ENCODE measurements at places on chromosomes 16 and 17.

DNA sequence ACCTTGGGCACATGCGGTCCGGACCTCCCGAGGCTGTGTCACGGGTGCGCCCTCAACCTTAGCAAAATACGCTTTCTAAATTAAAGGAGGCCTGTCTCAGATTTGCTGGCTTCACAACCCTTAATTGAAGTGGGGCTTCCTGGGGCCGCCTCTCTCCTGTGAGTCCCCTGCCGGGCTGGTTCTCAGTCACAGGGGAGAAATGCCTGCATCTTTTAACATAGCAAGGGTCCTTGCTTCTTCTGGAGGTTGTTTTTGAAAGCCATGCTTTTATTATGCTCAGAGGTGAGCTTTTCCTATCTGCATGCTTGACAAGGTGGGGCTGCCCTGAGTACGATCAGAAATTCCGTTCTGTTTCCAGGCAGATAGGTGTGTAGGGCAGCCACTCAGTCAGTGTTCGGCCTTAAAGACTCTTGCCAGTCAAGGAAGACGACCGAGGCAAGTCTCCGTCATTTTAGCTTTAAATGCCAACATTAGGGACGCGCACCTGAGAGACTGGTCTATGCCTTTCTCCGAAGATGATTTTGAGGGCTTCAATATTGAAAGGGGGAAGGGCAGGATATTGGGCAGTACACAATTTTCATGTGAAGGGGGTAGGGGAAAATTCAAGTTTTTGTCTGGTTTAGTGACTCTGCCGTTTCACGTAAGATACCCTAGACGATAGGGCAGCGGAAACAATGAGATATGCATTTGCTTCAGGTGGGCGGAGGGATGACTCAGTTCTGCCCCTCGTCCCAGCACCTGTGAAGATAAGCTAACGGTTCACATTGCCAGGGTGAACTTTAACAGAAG lies 5.5 kb upstream of the SLC7A5 start:
- DNase-seq, result no peak

- DNase-seq, result no peak
These were observed 18.4 kb downstream of the MT1X start for GRCh38 chr16:56700631-56701030.

GRCh38 chr16:6105115-6105514 lies 1007.5 kb upstream of the EEF2KMT start:
- DNase-seq, result no peak

DNA sequence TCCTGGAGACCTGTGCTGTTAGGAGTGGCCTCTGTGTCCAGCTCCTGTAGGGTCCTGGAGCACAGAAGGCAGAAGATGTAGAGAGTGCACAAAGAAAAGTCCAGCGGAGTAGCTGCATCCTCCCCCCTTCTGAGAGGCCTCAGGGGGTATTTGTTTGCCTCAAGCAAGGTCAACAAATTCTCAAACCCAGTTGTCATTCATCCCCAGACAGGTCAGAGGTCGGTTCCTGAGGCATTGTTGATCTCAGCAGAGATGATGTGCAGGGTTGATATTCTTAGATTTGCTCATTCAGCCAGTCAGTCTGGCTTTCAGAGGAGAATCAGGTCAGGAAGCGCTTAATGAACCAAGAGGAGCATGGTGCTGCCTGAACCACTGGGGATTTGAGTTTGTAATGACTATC lies 8.3 kb upstream of the RBFOX1 start:
- no peak for DNase-seq

GRCh38 chr16:7315813-7316212 lies 16.8 kb upstream of the RBFOX1 start:
- no peak for DNase-seq

DNA sequence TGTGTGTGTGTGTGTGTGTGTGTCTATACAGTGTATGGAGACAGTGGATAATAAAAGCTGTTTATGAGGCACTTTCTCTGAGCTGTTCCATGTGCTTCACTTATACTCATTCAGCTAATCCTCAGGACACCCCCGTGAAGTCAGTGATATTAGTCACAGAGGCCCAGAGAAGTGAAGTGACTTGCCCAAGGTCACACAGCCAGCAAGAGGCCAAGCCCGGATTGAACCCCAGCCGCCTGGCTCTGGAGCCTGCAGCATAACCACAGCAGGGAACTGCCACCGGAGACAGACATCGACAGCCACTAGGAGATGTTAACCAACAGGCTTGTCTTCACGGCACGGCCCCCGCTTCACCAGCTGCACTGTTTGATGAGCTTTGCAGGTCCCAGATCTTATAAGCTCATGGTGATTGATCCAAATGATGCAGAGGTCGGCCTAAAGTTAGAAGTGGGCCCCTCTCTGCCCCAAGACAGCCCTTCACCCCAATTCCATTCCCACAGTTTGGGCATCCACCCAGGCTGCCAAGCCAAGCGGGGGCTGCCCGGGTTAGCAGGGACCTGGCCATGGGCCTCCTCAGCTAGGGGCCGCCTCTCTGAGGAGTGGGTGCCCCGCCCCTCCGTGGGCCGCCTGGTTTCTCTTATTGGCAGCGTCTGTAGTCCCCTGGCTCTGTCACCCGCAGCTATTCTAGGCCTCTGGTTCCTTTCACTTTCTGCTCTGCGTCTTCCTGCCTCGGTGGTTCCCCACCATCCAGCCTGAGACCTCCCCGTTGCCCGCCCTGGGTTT lies 30.9 kb downstream of the SOCS1 start:
- DNase-seq, result no peak

DNA sequence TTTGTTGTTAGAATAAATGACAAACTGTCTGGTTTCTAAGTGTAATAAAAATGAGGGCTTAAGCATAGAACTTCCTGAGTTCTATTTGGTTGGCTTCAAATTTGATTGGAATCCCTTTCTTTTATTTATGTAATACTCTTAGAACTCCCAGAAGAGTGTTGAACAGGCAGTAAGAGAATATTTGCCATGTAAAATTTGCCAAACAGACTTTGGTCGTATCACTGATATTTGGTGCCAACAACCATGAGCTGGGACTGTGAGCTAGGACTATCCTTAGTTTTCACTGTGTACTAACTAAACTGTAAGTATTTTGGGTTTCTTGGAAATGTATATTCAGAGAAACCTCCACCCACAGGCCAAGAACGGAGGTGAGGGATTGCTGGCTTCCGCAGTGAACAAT lies 971.2 kb upstream of the SOX9 start:
- no peak for DNase-seq

- no peak for DNase-seq
These were observed 106.7 kb upstream of the SDK2 start for GRCh38 chr17:73750975-73751374.

DNA sequence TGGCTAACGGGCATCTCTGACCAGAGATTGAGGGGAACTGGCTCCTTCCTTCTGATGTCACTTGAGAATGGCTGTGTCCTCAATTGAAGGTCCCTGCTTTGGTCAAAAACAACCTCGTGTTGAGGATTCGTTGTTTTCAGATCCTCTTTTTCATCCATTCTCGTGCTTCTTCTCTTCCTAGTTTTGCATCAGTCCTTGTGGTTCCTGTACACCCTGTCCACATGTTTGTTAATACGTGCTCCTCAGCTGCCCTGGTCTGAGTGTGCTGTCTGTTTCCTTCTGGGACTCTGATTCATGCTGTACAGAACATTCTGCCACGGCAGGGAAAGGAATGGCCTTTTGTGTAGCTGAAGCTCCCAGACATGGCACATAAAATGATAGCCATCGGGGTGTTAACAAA lies 863.2 kb upstream of the GOT2 start:
- DNase-seq, result peak; percentile 17

- peak; percentile 85 for DNase-seq
These were observed 85.9 kb downstream of the SNX29 start for GRCh38 chr16:12062343-12063003.

DNA sequence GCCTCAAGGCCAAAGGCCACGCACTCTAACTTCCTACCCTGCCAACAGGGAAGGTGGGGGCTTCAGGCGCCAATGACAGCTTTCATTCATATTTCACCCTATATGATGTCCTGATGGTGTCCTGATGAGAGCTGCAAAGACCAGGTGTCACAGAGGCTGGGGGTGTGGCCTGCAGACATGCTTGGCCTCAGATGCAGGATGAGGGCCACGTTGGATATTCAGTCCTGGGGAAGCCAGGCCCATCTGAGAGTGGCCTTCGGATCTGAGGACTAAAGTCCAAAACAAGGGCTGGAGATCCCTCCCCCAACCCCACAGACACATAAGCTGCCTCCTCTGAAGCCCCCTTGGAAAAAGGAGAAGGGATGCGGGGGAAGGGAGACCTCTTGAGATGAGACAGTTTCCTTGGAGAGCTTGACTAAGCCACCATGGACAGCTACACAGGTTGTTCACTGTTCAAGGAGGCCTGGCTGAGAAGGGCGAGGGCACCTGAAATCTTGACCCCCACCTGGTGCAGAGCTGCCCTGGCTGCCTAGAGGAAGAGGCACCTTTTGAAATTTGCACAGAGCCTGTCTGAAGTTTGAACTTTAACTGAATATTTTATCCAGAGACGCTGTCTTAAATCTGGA lies 24.3 kb upstream of the GSG1L start:
- no peak for DNase-seq

- no peak for DNase-seq
These were observed 6.2 kb downstream of the MPP2 start for GRCh38 chr17:43900858-43901754.

DNA sequence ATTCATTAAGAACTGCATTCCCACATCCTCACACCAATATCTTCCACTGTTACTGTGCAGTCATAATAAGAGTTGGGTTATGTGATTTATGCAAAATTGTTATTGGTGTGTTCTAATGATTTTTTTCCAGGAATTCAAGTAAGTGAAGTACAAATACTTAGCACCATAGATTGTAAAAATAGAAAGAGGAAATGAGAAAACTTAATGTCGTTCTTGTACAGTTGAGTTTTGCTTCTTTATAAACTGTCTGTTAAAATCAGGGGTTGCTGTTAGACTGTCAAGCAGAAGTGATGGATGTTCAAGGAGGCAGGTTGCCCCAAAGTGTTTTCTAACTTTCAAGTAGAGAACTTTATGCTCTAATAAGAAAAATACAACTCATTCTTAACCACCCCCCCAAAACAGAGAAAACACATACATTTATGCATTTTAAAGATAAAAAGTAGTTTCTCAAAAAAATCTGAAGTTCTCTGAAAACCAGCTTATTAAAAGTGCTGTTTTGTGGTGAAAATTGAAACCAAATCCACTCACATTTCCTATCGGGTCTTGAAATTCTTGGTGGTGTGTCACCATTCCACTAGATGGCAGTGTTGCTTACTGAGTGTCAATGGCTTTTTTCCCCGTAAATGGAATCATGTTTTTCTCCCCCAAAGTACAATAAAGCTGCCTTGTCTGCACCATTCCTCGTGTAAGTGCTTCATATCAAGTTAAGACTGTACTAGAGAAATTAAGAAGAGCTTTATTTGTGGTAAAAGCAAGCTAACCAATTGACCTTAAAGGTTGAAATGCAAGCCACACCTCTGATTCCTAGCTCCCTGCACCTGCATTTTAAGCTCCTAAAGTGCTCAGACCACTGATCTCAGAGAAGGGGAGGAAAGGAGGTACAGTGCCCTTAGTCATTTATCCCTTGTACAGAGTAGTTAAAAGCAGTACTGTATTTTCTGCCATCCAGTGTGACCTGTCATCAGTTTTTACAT lies 4.7 kb upstream of the IGSF6 start:
- DNase-seq, result peak; percentile 53

DNA sequence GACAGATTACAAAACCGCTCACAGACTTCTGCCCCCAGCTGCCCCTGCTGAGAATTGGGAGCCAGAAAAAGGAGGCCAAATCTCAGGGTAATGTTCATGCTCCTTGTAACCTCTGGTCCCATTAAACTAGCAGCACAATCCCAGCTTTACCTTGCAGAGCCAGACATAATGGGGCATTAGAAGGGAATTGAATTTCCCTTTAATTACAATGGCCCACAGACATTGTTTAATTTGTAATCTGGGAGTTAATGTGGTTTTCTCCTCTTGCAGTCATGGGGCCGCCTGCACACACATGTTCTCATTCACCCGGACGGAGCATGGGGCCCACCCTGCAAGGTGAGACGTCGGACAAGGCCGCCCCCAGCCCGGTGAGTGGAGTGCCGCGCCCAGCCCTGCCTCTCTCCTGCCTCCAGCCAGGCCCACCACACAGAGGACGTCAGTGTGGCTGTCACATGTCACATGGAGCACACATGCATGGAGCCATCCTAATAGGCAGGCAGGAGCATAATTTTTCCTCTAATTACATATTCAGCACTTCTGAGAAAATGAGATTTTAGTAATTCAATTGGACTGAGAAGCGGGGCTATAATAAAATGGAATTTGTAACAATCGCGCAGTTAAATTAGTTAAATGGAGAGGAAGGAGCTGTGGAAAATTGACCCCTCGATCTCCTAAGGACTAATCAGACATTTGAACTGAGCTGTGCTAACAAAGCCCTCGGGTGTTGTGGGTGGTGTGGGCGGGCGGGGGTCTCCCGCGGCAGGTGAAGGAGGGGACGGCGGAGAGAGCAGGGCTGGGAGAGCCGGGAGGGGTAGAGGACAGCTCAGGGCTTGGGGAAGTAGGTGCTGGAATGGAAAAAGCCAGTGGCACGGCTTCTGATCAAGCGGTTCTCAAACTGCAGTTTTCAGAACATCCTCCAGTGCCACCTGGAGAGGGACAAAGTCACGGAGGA lies 87.7 kb downstream of the ENGASE start:
- no peak for DNase-seq

GRCh38 chr17:42313773-42314566 lies 25.7 kb downstream of the STAT5A start:
- no peak for DNase-seq

DNA sequence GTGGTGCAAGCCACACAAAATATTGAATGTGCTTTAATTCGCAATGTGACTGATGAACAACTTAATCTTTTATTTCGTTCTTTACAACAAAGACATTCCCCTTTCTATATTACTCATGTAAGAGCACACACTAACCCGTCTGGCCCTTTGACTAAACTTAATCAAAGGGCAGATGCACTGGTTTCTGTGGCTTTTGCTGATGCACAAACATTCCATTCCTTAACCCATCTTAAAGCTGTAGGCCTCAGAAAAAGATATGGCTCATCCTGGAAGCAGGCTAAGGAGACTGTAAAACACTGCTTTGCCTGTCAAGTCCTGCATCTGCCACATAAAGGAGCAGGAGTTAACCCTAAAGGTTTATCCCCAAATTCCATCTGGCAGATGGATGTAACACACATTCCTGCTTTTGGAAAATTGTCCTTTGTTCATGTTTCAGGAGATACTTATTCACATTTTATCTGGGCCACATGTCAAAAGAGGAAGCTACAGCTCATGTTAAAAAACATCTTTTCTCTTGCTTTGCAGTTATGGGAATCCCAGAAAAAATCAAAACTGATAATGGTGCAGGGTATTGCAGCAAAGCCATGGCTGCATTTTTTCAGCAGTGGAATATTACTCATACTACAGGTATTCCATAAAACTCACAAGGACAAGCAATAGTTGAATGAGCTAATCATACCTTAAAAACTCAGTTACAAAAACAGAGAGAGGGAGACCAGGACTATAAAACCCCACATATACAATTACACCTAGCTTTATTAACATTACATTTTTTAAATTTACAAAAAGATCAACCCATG lies 137.2 kb downstream of the AHSP start:
- no peak for DNase-seq

- no peak for DNase-seq
These were observed 14.1 kb downstream of the TTYH2 start for GRCh38 chr17:74227271-74228080.

GRCh38 chr16:82252582-82252981 lies 82.6 kb upstream of the MPHOSPH6 start:
- no peak for DNase-seq

- no peak for DNase-seq
These were observed 51.8 kb downstream of the LMF1 start for GRCh38 chr16:918741-919657.
